ENCODE measurements at places on chromosomes 7 and 10.

DNA sequence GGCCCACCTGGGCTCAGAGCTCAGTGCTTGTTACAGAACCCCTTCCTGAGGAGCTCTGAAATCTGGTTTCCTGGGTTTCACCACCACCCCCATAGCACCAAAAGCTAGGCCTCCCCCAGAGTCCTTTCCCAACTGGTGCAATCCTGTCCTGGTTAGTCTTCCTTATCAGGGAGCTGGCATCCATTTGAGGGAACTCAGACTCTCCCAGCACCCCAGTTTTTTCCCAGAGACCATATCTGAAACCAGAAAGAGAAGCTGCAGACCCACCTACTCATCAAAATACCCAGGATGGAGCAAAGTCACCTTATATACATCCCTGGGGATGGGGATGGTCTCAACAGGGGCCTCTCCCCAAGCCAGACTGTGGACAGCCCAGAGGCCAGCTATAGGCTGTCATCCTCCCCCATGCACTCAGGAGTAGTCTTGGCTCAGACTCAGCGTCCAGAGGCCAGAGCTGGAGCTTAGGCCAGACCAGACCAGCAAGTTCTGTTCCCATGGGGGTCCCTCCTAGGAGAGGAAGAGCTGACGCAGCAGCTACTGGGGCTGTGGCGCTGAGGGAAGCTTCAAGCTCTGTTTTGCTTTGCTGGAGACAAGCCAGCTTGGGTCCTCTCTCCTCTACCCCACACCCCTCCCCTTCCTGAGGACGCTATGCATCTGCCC is 3.0 kb downstream of the TBATA start:
- DNase-seq: no peak

GRCh38 chr7:116384936-116385635 is 114.5 kb upstream of the CAV2 start:
- DNase-seq: no peak

- no peak for DNase-seq
Measured at GRCh38 chr10:11144626-11145494, 127.2 kb downstream of the CELF2 start.

GRCh38 chr10:71348850-71349249 is 29.8 kb downstream of the SLC29A3 start:
- DNase-seq: no peak

DNA sequence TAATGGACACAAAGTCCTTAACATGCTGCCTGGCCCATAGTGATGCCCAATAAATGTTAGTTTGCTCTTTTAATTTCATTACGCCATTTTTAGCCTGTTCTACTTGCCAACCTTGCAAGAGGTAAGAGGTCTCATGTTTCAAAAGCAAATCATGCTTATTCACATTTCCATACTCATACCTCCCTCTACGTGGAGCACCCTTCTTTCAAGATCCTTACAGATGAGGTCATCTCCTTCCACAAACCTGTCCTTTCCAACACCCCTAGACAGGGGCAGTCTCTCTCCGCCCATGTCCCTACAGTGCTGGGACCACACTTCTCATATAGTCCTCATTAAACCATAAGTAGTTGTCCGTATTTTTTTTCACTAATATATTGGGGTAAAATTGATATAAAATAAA is 271.3 kb downstream of the FGFR2 start:
- DNase-seq: no peak

DNA sequence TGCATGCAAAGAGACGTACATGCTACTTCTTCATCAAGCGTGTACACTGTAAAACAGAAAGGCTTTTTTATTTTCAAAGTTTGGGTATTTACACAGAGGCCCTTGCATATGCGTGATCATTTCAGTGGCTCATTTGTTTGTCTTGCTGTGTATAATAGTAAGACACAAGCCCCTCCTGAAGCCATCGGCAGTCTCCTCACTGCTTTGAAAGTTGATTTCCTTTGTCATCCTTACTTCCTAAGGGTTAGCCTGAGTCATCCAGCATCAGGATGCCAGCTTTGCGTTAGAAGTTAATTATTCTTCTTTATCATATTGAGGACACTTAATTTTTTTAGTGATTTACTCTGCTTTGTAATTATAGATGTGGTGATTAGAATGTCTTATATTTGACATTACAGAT is 72.5 kb upstream of the CTBP2 start:
- no peak for DNase-seq

All from brain microvascular endothelial cell (primary cell).